ENCODE measurements at places on chromosomes 4 and X.
A peak's percentile ranks its signal among the peaks of the same experiment; 100 is the strongest.

GRCh38 chr4:159160242-159160641, 57.4 kb downstream of the RAPGEF2 start:
- no peak for DNase-seq

GRCh38 chrX:72016881-72017783, 106.5 kb downstream of the NHSL2 start:
- DNase-seq: no peak

DNA sequence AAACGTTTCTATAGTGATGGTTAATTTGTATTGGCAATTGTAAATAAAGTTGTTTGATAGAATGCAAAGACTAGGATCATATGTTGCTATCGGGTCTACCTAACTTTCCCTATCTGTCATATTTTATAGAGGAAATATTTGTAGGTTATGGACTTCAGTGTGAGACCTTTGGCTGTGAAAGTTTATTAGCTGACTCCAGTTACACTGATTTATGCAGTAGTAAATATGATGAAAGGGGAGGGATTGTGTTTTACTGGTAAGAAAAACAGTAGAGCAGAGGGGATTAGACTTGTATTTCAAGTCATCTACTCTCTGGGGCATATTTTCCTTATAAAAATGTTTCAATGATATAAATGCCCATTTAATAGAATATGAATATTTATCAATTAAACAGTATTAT, 43.8 kb downstream of the ADGRL3 start:
- no peak for DNase-seq

DNA sequence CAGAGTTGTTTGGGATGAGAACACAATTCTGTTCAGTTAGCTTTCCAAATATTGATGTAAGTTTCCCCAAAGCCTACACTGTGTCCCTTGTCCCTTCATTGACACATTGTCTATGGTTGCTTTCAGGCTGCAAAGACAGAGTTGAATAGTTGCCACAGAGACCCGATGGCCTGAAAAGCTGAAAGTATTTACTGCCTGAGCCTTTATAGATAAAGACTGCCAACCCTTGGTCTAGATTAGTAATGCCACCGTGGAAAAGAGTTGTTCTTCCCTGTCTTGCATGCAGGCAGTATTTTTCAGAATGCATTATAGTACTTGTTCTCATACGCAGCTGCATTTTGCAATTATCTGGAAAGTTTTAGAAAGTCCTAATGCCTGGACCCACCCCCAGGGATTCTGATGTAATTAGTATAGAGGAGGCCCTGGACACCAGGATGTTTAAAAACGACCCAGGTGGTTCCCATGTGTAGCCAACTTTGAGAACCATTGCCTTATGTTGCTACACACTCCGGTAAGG, 180.8 kb downstream of the FRMPD4 start:
- DNase-seq: no peak

DNA sequence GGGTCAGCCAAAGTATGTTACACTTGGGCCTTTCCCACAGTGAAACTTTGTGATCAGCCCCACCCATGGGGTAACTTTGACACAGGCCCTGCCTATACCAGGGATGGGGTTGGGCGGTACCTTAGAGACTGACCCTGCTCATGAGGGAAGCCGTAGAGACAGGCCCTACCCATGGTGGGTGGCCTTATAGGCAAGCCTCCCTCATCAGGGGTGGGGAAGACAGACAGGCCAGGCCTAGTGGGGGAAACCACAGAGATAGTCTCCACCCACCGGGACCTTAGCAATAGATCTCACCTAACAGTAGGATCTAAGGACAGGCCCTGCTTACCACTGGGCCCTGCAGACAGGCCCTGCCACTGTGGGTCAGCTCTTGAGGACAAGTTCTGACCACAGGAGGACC, 6.8 kb downstream of the PLP2 start:
- no peak for DNase-seq

GRCh38 chr4:10175626-10176025, 59.0 kb upstream of the WDR1 start:
- no peak for DNase-seq

DNA sequence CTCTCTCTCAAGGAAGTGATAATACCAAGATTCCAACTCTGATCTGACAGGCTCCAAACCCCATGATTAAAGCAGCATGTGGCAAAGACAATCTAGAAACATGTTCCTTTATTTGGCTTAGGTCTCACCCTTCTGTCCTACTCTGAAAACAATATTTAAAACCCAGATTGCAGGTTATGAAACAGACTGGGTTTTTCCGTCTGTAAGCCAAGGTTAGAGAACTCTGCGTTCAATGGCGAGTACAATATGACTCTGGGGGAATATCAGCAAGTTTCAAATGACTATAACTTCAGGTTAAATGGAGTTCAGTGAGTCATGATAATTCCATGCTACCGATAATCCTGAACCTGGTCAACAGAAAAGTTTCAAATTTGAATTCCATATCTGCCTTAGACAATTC, 50.8 kb downstream of the ANAPC10 start:
- no peak for DNase-seq

DNA sequence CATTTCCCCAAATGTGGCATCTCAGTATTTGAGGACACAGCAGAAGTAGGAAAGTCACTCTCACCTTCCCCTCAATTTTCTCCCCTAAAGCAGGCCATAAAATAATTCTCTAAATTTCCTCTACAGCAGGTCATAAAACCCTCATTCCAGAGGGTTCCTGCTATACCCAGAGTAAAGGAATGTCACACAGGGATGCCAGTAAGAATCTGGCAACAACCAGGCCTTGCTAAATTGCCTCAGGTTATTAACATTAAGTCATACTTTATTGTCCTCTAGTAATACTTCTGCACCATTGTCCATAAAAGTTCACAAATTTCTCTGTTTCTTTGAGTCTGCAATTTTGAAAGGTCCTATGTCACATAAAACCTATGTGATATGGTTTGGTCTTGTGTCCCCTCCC, 685.7 kb upstream of the SLIT2 start:
- no peak for DNase-seq

DNA sequence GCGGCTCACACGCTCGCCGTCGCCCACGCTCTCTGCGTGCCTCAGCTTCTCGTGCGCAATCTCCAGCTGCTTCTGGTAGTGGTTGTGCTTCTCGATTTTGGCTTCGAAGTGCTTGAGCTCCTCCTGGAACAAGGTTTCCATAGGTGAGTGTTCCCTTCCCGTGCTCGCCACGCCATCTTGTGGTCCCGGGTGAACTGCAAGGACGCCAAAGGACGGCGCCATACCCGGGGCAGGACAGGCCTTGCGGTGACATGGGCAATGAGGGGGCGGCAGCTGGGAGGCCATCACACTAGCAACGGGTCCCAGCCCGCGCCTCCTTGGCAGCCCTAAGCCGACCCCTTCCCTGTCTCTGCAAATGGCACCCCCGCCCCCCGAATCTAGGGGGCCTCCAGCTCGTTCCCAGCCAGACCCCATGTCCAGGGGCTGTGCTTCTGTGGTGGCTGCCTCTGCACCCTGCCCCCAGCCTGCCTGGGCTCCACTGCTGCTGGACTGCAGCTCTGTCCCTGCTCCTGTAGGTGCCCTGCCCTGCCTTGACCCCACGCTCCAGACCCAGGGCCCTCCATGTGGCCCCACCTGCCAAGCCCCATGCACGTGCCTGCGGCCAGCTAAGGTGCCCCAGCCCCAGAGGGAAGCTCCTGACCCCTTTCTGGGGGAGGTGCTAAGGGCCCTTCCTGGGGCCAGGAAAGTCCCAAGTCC, 17.3 kb downstream of the LRPAP1 start:
- no peak for DNase-seq

DNA sequence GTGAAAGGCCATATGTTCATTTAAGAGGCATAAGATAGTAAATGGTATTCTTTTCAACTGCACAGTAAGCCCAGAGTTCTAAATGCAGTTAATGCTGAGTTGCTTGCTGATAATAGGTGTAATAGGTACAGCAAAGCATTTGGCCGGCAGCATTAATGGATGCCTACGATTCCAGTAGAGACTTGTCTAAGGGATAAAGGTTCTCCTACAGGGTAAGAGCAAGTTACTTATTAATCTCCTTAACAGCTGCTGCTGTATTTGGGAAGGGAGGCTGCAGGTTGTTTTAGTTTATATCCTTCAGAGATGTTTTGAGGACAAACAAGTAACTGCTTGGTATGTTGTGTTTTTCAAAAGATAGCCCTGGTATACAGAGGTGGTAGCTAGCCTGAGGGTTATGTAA, 16.8 kb downstream of the TSPAN7 start:
- no peak for DNase-seq

GRCh38 chr4:110504084-110504435, 28.1 kb downstream of the ENPEP start:
- no peak for DNase-seq

GRCh38 chr4:99383833-99384392, 31.4 kb upstream of the ADH1C start:
- DNase-seq: no peak

GRCh38 chr4:24024605-24025004, 134.8 kb upstream of the PPARGC1A start:
- no peak for DNase-seq

- DNase-seq: no peak
Measured at GRCh38 chr4:155599085-155599484, 67.6 kb upstream of the GUCY1A1 start.

GRCh38 chr4:159144112-159144694, 41.3 kb downstream of the RAPGEF2 start:
- DNase-seq: no peak

DNA sequence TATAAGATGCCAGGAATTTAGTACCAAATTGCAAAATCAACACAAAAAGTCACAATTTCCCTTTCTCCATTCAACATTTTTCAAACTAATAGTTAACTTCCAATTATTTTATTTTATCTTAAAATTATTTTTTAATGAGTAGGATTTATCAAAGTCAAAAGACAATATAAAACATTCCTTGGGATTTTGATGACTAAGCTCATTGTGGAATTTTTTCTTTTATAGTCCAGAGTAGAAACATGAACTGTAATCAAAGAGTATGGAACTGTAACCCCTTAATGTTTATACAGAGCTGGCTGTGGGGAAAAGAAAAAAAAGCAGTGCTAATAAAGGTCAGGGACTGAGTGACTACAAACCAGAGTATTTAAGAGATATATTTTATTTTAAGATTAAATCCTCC, 368.6 kb upstream of the CPXCR1 start:
- no peak for DNase-seq

- no peak for DNase-seq
Measured at GRCh38 chrX:106171293-106171820, 3.3 kb downstream of the PWWP3B start.

- DNase-seq: no peak
Measured at GRCh38 chr4:188869581-188869980, 730.3 kb downstream of the TRIML1 start.

GRCh38 chrX:42025861-42026260, 102.5 kb upstream of the CASK start:
- DNase-seq: no peak

DNA sequence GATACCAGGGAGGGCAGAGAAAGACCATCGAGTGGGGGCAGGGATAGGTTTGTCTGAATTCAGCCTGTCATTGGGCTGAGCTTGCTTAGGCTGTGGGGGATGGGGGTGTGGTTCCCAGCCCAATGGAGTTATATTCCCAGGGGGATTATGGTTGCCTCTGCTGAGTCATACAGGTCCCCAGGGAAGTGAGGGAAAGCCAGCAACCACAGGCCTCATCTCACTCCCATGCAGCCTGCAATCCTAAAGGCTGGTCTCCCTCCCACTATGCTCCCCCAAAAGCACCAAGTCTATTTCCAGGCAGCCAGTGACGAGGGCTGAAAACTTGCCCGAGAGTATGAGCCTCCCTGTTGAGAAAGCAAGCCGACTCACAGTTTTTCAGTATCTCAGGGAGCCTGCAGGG, 39.3 kb downstream of the AFM start:
- DNase-seq: no peak

DNA sequence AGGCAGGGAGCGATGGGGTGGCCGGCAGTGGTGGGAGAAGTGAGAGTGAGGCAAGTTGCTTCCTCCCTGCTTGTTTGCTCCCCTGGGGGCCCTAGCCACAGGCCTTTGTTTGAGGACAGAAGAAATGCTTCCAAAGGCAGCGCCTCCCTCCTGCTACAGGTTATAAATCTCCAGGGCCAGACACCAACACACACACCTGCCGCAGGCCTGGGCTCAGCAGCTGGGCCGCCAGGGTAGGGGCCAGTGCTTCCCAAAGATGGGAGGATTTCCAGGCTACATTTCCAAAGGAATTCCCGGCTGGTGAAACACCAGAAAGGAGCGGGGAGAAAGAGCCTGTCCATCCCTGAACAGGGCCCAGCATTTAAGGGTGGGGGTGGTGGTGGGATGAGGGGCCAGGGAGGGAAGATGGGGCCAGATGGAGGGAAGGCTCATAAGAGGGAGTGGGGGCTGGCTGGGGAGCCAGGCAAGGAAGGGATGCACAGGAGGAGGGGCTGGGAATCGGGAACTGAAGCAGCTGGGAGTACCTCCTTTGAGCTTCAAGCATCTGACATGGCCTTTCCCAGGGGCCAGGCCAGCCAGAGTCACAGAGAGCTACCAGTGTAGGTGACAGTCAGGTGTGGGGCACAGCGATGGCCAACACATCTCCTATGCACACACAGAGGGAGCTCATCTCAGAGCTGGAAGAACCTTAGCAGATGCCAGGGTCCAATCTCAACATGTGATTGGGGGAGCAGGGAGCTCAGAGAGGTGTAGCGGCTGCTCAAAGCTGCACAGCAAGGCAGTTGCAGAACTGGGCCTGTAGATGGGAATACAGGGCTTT, 143.9 kb downstream of the PJA1 start:
- DNase-seq: no peak

DNA sequence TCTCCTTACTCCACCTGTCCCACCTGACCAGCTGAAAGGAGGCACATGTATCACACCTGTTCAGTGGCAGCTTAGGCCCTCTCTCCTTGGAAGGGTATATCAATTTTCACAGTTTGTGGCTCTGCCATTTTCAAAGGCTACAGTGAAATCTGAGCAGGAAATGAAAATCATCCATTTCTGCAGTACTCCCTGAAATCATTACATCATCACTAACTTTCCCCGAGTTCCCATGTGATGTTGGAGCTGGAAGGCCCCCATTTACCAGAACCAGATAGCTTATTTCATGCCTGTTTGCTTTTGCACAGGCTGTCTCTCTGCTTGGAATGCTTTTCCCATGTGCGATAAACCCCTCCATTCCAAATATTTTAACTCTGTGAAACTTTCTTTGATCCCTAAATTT, 31.0 kb upstream of the STX18 start:
- peak; percentile 64 for DNase-seq

DNA sequence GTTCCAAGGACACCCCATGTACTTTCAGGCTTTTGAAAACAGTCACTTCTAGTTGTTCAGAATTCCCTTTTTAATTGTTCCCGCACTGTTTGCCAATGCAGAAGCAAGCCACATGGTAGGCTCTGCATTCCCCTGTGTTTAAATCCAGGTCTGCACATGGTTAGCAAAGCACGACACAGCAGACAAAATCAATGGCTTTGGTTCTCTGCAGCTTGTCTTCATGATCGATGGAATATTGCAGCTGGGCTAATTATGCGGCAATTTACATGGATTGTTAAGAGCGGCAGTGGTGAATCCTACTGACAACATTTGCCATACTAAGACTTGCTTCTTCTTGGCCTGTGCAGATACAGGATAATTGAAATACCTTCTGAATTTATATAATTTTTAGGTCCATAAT, 20.6 kb upstream of the INPP4B start:
- DNase-seq: no peak

GRCh38 chr4:78534286-78534955, 17.1 kb upstream of the ANXA3 start:
- no peak for DNase-seq
